T-cell (primary cell): ENCODE measurements at places on chromosomes 7 and 10.

GRCh38 chr10:97199152-97199551 lies 13.4 kb upstream of the SLIT1 start:
- DNase-seq, result no peak

DNA sequence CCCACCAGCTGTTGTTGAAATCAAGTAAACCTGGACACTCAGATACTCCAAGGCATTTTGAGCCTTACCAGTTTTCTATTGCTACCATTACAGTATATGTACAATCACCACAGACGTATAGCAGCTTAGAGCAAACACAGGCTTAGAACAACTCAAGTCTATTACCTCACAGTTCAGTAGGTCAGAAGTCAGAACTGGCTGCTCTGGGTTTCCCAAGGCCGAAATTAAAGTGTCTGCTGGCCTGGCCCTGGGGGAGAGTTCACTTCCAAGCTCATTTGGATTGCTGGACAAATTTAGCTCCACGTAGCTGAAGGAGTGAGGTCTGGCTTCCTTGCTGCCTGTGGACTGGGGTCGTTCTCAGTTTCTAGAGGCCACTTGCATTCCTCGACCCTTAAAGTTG lies 260.1 kb upstream of the LRRN3 start:
- DNase-seq, result no peak

GRCh38 chr7:117737926-117738325 lies 135.3 kb downstream of the CTTNBP2 start:
- no peak for DNase-seq

DNA sequence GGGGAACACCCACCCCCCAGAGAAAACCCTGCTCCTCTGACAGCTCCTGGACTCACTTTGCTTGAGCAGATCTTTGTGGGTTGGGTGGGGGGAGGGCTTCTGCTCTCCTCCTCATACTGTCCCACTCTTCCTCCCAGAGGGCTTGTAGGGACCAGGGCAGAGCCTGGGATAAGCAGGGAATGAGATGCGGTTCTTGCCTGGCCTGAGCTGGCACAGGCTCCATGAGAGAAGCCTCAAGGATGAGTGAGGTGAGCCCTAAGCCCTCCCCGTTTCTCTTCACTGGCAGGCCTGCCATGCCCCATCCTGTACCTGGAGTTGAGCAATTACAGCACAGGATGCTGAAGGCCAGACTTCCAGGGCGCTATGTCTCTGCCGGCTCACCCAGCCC lies 134.7 kb downstream of the ADAM12 start:
- no peak for DNase-seq

GRCh38 chr7:71511361-71511807 lies 379.4 kb downstream of the GALNT17 start:
- DNase-seq, result no peak

GRCh38 chr10:13915710-13916109 lies 328.9 kb downstream of the PRPF18 start:
- no peak for DNase-seq

DNA sequence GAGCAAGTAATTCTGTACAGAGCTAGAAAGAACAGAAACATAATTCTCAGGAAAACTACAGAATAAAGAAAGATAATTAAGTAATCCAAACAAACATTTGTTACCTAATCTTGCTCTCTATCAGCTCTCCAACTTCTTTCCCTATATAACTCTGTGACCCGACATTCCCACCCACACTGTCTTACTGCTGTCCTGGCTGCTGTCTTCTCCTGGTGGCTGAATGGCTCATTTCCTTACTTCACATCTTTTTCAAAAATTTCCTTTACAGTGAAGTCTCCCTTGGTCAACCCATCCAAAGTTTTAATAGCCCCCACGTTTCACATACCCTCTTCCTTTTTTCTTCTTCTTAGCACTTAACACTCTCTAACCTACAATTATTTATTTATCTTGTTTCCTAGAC lies 64.0 kb downstream of the HYCC1 start:
- no peak for DNase-seq

DNA sequence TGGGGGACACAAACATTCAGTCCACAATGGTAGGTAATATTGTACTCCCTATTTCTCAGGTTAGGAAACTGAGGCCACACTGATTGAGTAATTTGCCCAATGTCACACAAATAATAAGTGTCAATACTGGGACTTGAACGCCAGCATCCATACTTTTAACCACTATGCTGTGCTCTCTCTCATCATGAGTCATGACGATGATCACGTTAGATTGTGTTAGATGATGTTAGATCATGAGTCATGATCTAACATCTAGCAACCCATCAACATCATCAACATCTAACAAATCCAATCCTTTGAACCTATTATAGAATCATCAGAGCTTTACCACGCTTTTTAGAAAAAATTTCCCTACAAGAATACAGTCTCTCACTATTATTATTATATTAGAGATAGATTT lies 28.1 kb upstream of the HERPUD2 start:
- DNase-seq, result no peak
